Endothelial cell (in vitro differentiated cells): ENCODE measurements at places on chromosomes 13 and 19. TPM values are rescaled to one million over a fixed set of nuclear protein-coding genes. Genes with fewer than 3 reads are reported as not detected.

GRCh38 chr13:77136902-77137420, 110.0 kb upstream of the FBXL3 start:
- H3K36me3 ChIP-seq, result no peaks in the 10 kb centered on the region
- no peak for DNase-seq
- no peaks in the 10 kb centered on the region for H3K4me1 ChIP-seq
- H3K27me3 ChIP-seq, result no peaks in the 10 kb centered on the region

- H3K27ac ChIP-seq, result peak overlapping the region; percentile 91
- DNase-seq, result no peak
- peaks cover 6% of the 10 kb centered on the region for H3K27me3 ChIP-seq
- H3K36me3 ChIP-seq, result no peaks in the 10 kb centered on the region
Measured at GRCh38 chr13:24149246-24150032, 11.1 kb upstream of the SPATA13 start.

GRCh38 chr13:97252735-97253134, 30.6 kb downstream of the MBNL2 start:
- no peak overlapping the region for H3K4me3 ChIP-seq
- peaks cover 19% of the 10 kb centered on the region for H3K36me3 ChIP-seq
- DNase-seq, result no peak
- peaks cover 48% of the 10 kb centered on the region for H3K4me1 ChIP-seq
- peaks cover 7% of the 10 kb centered on the region for H3K27me3 ChIP-seq

Gene JOSD2
- 0.46 TPM for total RNA-seq

Gene CYSLTR2
- total RNA-seq, result not detected

Gene FUT3
- 1.4 TPM for total RNA-seq

Gene CLDND2
- total RNA-seq, result not detected
